ENCODE measurements at places on chromosomes 12 and 14. TPM values are rescaled to one million over a fixed set of nuclear protein-coding genes. Genes with fewer than 3 reads are reported as not detected.

IRAK4 gene
- 20.5 TPM for polyA plus RNA-seq

VRTN gene
- polyA plus RNA-seq, result not detected

GPRC5A gene
- polyA plus RNA-seq, result 10.5 TPM

OASL gene
- not detected for polyA plus RNA-seq

PRPH gene
- not detected for polyA plus RNA-seq

ADAM20 gene
- 0.06 TPM for polyA plus RNA-seq

KLHDC1 gene
- polyA plus RNA-seq, result 6.7 TPM

BDKRB2 gene
- polyA plus RNA-seq, result 3.4 TPM

TMEM132D gene
- 2.3 TPM for polyA plus RNA-seq

CLEC14A gene
- 14.0 TPM for polyA plus RNA-seq

HCAR1 gene
- polyA plus RNA-seq, result 2.0 TPM

ZBTB42 gene
- polyA plus RNA-seq, result 4.1 TPM

RAB2B gene
- polyA plus RNA-seq, result 37.7 TPM

BDKRB1 gene
- polyA plus RNA-seq, result 0.37 TPM

KLRG1 gene
- 1.8 TPM for polyA plus RNA-seq

FGF23 gene
- polyA plus RNA-seq, result not detected

HOXC4 gene
- polyA plus RNA-seq, result 36.1 TPM

PNN gene
- polyA plus RNA-seq, result 203 TPM

CGRRF1 gene
- polyA plus RNA-seq, result 37.7 TPM

ANKS1B gene
- polyA plus RNA-seq, result 4.0 TPM

DPY19L2 gene
- 24.7 TPM for polyA plus RNA-seq

CLEC2D gene
- 10.2 TPM for polyA plus RNA-seq

SELPLG gene
- 3.2 TPM for polyA plus RNA-seq

CEP170B gene
- 13.0 TPM for polyA plus RNA-seq

HELB gene
- 7.1 TPM for polyA plus RNA-seq
